Skin of body (tissue), 3 donors: ENCODE measurements at places on chromosomes 2 and 18. TPM values are rescaled to one million over a fixed set of nuclear protein-coding genes. Genes with fewer than 3 reads are reported as not detected.

Gene MARS2
- total RNA-seq, result 4.9 TPM

Gene ZNF142
- 8.7 TPM for total RNA-seq

Gene ASIC4
- total RNA-seq, result 0.49 TPM

Gene KIF3C
- 6.3 TPM for total RNA-seq

DNA sequence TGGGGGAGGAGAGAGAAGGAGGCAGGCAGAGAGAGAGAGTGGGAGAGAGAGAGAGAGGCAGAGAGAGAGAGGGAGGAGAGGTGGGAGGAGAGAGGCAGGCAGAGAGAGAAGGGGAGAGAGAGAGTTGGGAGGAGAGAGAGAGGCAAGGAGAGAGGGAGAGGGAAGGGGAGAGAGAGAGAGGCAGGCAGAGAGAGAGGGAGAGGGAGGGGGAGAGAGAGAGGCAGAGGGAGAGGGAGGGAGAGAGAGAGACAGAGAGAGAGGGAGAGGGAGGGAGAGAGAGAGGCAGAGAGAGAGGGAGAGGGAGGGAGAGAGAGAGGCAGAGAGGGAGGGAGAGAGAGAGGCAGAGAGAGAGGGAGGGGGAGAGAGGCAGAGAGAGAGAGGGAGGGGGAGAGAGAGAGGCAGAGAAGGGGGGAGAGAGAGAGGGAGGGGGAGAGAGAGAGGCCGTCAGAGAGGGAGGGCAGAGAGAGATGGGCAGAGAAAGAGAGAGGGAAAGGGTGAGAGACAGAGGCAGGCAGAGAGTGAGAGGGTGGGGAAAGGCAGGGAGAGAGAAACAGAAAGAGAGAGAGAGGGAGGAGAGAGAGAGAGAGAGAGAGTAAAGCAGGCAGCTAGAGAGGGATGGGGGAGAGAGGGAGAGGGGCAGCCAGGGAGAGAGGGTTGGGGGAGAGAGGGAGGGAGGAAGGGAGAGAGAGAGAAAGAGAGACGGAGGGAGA is 122.2 kb upstream of the PXDN start:
- no peak for DNase-seq

DNA sequence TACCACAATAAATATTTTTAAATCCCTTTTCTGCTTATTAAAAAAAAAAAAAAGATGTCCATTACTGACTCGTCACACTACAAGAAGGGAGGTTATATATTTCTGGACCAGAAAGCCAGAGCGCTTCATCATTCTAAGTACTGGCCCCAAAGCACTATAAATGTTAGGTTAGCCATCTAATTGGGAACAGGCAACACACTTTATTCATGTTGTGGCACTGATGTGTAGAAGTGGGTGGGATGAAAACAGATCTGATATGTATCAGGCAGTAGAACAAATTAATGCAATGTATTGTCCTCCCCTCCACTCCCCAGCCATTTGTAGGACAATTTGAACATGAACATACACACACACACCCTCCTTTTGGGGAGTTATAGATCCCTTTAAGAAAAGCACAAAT is 24.4 kb downstream of the LANCL1 start:
- DNase-seq, result no peak

- DNase-seq, result no peak
These were observed 185.3 kb downstream of the STK39 start for GRCh38 chr2:168062054-168062453.

- DNase-seq, result no peak
These were observed 557.9 kb downstream of the CCDC85A start for GRCh38 chr2:56741601-56742102.

DNA sequence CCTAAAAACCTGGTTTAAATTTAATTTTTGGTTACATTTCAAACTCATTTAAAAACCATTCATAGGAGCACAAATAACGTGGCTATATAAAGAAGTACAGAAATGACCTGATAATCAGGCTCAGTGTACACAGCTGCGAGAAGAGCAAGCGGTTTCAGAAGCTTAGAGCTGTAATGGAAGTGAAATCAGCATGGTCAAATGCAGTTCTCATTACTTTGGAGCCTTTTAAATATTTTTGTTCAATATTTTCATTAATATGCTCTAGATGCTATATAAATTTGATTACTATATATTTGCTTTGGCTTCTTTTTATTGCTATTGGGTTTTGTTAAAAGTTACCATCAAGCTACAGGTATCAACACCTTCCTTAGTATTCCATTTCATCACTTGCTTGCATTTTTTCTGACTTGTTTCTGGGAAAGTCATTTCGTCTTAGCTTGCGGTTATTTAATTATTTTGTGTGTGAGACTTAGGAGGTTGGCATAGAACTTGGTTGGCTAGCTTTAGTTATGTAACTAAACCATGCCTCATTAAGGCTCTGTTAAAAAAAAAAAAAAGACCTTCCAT is 58.7 kb downstream of the AFTPH start:
- DNase-seq, result no peak

- no peak for DNase-seq
These were observed 17.6 kb downstream of the SLC39A10 start for GRCh38 chr2:195674491-195675221.

- DNase-seq, result peak; percentile 21
These were observed 55.2 kb downstream of the CCDC88A start for GRCh38 chr2:55364189-55365055.

- no peak for DNase-seq
These were observed 193.7 kb upstream of the ID2 start for GRCh38 chr2:8488001-8488738.

DNA sequence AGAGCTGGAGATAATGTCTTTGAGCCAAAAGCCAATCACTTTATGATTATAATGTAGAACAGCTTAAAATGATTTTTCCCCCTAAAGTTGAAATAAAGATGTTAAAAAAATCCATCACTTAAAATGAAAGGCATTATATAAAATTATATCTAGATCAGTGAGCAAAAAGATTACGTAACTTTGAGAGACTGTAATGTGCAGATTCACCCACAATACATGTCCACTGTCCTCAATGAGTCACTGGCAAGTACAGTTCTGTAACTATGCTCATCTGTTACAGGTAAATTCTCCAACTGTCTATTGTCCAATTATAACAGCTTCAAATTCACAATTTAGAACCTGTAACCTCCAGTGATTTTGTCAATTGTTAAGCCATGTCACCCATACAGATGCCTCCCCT is 19.0 kb downstream of the FAM161A start:
- no peak for DNase-seq

DNA sequence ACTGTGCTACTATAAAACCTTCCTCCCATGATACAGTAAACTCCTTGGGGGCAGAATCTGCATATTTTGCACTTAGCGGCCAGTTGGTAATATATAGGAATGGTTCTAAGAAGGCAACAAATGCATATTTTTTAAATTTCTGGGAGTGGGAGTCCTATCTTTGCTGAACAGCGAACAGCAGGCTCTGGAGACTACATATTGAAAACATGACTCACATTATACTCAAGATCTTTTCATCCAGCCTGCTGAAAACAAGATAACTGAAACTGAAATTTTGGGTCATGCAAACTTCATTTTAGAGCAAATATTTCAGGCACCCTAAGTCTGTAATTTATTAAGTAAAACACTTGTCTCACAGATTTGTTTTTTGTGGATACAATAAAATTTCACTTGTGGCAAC is 122.2 kb downstream of the SATB2 start:
- DNase-seq, result no peak
